ENCODE measurements at places on chromosomes 5 and 9.

DNA sequence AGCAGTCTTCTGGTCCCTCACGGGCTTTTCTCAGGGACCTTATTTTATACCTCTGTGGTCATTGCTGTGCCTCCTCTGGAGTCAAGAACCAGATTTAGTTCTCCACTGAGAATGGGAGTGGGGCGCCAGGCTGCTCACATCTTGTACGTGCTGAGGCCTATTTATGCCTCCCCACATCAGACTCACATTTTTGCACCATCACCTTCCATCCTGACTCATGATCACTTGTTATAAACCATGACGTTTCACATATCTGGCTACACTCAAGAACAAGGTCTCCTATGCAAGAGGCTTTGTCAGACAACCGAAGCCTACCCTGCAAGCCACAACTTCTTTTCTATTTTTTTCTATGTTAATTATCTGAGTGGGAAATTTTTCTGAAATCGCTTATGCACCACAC is 10.7 kb downstream of the PRUNE2 start:
- no peak for DNase-seq

DNA sequence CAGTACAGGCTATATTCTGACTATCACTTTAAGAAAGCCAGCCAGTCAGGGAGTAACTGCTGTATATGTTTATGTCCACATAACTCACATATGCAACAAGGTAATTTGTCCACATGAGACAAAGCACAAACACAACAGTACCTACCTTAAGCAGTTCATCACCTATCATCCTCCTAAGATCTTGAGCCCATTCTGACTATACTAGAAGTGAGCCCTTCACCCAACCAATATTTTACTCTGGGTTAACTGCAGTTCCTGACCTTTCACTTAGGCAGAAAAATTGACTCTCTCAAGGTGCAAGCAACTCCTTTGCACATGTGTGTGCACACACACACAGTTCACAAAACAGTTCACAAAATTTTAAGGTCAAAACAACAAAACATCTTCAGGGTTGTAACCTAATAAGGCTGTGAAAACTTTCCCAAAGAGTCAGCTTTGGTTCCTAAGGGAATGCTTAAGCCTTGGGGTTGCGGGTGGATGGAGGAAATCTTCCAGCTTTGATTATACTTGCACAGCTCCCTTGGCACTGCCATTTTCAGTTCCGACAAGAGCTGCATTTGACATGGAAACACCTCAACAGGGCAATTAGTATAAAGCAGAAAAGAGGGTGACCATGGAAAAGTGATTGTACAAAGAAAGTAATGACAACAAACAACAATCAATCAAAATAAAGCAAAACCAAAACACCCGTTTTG is 215.3 kb downstream of the NFIB start:
- DNase-seq: no peak

DNA sequence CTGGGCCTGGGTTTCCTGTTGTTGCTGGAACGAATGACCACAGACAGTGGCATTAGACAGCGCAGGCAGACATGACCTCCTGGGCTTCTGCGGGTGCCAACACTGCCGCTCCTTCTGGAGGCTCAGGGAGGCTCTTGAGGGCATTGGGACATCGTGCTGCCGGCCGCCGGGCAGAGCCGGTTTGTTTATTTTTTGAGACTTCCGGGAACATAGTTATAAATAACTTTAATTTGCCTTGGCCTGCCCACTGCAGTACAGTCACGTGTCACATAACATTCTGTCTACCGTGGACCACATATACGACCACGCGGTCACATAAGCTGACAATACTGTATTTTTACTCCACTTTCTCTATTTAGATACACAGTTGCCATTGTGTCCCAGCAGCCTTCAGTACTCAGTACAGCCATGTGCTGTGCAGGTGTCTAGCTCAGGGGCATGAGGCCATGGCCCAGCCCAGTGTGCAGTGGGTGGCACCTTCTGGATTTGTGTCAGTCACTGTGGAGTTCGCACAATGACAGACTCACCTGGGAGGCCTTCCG is 8.2 kb upstream of the TOR4A start:
- DNase-seq: peak; percentile 70

DNA sequence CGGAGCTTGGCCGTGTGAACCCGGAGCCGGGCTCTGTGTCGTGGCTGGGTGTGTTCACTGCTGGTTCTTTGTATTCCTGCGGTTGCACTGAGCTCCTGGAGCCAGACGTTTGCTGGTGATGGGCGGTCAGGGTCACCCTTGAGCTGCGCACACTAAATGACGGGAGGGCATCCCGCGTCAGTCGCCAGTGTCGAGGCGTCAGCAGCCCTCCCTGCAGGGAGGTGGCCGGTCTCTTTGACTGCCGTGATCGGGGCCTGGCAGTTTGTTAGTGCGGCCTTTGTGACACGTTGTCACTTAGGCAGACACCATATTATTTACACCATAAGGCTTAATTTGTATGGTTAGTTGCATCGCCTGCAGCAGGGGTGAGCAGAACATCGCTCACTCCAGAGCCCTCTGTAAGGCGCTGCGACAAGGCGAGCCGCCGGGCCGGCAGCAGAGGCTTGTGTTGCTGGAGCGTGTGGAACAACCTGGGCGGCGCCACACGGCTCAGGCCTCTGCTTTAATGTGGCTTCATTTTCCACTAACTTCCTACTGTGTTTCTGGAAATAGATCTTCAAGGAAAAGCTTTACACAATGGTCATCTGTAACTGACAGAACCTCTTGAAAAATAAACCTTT is 8.3 kb downstream of the NDUFS6 start:
- DNase-seq: peak; percentile 29

DNA sequence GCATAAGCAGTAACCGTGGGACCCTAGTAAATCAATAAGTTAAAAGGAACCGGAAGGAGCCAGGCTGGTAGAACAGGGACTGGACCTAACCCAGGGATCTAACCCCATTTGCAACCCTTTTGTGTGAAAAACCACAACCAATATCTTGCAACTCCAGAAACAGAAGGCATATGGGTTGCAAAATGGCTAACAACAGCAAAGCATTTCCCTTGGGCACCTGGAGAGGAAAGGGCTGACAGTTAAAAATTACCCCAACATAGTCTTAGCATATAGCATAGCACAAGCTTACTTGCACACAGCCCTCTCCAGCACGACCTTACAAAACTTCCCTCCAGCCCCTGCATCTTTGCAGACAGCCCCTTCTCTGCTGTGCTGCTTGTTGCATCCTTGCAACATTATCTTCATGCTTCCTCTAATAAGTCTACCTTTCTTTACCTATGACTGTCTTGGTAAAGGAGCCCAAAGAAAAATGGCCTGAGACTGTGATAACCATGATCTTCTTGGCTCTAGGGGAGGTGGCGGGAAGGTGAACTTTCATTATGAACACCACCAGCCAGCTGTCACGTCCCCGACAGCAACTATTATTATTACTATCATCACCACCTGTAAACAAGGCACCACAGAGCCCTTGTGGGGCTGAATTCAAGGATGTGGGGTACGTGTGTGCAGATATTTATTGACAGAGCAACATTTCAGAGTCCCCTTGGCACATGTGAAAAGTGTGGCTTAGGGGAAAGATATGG is 49.8 kb downstream of the PRRC1 start:
- no peak for DNase-seq

- no peak for DNase-seq
Measured at GRCh38 chr9:10230512-10230911, 382.3 kb downstream of the PTPRD start.

GRCh38 chr5:179271821-179272325 is 73.4 kb downstream of the ADAMTS2 start:
- peak; percentile 16 for DNase-seq

DNA sequence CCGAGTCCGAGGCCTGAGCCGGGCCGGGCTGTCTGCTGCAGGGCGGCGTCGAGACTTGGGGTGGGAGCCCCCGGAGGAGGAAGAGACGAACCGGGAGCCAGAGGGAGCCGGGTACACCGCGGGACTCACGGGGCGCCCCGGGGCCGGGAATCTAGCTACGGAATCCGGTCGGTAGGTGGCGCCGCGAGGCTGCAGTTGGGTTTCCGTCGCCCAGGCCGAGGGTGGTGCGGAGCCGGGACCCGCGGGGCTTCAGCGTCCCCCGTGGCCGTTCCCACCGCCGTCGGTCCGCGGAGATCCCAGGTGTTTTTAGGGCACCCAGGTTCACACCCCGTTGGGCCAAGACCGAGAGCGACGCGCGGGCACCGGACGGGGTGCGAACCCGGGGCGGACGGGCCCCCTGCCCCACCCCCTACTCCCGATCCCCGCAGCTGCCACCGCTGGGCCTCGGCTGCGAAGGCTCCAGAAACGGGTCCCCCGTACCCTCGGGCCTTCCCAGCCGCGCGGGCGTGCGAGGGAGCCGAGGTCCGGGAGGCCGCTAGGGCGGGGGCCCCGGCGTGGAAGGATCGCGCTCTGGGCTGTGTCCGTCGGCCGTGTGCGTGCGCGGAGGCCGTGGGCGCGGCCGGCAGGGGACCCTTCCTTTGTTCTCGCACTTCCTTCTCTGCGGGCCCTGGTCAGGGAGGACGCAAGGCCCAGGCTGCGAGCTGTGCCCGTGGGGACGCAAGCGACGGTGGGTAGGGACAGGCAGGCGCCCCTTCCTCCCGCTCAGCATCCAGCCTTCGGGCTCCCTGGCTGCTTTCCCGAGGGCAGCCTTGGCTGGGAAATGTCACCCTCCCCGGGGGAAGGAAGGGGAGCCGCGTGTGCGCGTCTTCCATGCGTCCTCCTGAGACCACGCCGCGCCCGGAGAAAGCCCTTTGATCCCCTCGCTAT is 146.6 kb downstream of the GAPVD1 start:
- peak; percentile 87 for DNase-seq

DNA sequence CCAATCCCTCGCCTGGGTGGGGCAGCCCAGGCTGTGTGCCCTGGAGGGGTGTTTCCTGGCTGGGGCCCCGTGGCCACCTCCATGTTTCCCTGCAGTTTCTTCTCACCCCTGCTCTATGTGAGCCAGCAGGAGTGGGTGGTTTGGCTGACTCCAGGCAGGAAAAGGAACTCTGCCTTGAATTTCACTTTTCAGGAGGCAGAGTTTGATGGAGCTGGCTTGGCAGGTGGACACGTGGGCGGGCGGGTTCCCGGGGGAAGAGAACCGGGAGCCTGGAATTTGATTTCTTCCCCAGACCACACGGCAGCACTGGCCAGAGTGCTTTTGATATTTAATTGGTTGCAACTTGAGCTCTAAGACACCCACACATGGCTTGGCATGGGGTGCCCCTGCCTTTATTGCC is 119.8 kb upstream of the PANK3 start:
- DNase-seq: peak; percentile 57

- DNase-seq: no peak
Measured at GRCh38 chr9:114880291-114880745, 50.1 kb downstream of the TNFSF8 start.

GRCh38 chr9:135797507-135798262 is 95.7 kb downstream of the KCNT1 start:
- DNase-seq: peak; percentile 68

- DNase-seq: no peak
Measured at GRCh38 chr9:114656301-114656700, 1.3 kb downstream of the TEX53 start.

DNA sequence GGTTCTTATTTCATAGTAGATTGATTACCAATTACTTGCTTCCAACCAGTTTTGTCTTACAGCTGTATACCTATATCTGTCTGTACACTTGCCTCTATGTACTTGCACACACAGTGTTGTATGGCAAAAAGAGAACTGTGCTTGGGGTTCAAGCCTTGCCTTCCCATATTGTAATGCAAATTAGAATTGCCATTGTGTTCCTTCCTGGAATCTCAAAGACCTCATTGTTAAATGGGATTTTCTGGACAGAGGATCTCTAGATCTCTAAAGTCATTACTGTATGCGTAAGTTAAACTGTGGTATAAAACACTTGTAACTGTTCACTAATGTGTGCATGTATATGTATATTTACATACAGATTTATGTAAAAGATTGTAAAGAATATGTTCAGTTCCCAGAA is 428.8 kb downstream of the CAAP1 start:
- DNase-seq: no peak

GRCh38 chr5:3123763-3124157 is 372.3 kb upstream of the IRX2 start:
- no peak for DNase-seq

GRCh38 chr9:122988920-122989621 is 44.4 kb upstream of the GPR21 start:
- DNase-seq: no peak

GRCh38 chr9:79395755-79396154 is 176.0 kb upstream of the TLE4 start:
- DNase-seq: no peak

DNA sequence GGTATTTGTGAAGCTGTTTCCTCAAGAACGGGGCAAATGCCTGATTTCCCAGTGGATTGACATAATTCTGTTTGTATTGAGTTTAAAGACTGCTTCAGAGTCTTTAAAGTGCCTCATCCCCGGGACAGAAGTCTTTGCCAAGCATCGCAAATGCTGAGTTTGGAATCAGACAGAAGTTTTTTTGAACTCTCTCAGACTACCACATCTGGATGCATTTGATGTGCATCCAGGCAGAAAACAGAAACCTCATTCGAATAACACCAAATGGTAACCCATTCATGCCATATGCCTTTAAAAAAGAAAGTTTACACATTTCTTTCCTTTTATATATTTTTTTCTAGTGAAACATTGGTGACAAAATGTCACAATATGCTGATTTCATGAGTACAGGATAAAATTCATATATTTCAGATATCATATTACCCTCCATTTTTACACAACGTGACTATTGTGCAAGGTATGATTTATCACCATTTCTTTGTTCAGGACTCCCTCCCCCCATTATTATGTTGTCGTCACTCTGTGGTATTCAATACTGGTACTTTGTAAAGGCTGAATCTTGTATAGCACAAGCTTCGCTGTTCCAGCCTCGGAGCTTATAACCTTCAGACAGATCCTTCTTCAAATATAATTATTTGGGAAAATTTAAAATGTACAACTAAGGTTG is 91.1 kb downstream of the ZNF608 start:
- DNase-seq: no peak

DNA sequence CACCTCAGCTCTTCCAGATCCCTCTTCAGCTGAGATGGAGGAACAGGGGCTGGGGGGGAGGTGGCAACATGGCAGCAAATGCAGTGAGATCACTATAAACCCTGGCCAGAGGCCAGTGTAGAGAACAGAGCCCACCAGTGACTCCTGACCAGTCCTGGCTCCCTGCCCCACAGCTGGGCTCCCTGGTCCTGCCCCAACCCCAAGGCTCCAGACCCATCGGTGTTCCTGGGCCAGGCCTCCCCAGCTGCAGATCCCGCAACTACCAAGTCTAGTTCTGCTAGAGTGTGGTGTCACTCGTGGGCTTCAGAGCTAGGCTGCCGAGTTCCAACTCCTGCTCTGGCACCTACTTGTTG is 16.8 kb downstream of the AKNA start:
- no peak for DNase-seq

- no peak for DNase-seq
Measured at GRCh38 chr9:105700668-105701067, 6.3 kb downstream of the TMEM38B start.
